NCI-H1930 (cell line): ENCODE measurements at places on chromosomes 2 and 18.

- DNase-seq = no peak
Observed at GRCh38 chr2:120472891-120473309, 127.0 kb downstream of the INHBB start.

DNA sequence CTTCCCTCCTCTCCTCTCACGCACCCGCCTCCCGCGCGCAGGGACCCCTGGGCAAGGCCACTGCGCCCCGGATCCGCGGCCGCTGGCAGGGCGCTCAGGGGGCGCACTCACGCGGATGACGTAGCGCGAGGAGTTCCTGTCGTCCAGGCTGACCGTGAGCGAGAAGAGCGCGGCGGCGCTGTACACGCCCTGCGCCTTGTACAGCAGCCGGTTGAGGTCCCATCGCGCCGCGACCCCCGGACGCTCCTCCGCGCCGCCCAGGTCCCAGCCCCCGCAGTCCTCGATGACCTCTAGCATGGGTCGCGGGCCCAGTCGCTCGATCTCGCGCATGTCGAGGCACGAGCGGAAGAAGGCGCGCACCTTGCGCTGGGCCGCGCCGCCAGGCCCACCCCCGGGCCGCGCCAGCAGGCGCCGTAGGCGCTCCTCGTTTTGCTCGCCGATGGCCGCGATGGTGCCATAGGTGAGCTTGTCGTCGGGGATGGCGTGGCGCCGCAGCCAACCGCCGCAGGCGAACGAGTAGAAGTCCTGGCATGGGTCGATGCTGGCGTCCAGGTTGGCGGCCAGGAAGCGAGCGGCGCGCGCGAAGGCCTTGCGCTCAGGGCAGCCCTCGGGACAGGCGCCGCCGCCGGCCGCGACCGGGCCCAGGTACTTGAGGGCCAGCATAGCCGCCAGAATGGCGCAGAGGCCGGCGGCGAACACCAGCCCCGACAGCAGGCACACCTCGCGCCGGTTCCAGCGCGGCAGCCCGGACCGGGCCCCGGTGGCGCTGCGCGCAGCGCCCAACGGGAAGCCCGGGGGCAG lies 1.7 kb downstream of the ECEL1 start:
- DNase-seq = no peak

DNA sequence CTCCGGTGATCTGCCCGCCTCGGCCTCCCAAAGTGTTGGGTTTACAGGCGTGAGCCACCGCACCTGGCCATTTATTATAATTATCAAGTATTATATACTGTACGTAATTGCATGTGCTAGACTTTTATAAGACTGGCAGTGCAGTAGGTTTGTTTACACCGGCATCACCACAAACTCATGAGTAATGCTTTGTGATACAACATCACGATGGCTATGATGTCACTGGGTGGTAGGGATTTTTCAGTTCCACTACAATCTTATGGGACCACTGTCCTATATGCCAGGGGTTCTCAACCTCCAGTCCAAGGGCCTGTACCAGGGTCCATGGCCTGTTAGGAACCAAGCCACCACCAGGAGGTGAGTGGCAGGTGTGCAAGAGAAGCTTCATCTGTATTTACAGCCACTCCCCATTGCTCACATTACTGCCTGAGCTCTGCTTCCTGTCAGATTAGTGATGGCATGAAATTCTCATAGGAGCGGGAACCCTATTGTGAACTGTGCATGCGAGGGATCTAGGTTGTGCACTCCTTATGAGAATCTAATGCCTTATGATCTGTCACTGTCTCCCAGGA lies 9.4 kb downstream of the SCYGR4 start:
- no peak for DNase-seq

DNA sequence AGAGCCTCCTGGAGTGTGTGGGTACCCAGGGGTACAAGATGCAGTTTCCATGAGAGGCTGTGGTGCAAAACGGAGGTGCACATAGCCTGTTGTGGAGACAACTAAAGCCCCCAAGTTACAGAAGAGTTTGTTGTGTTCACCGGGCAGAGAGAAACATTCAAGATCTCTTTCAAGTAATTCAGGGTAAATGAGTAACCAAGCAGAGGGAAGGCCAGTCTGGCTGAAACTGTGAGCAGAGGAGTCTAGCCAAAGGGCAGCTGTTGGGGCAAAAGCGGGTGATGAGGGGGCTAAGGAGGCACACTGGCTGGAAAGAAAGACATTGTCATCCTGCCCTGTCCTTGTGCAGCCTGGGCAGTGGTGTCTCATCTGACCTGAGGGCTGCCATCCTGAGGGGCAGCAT lies 52.0 kb downstream of the CXCR4 start:
- no peak for DNase-seq

DNA sequence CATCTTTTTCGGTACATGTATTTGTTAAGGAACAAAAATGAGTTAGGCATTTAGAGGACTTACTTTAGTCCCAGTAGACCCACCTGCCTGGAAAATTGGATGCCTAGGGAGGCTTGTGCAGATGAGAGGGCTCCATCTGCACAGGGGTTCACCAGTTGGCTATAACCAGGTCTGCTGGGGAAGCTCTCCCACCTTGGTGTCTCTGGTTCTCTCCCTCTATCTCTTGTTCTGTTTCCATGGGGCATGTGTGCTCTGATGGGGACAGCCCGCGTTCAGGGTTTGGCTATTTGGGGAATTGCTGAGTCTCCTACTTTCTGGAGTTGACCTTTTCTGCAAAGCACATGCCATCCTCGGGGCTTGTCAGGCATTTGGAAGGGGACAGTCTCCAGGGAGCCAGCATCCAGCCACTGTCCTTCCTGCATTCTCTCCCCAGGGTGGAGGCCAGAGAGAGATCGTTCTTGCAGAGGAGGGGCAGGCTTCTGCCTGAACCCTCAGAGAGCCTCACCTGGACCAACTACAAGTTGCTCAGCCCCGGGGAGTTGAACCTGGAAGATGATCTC lies 157.3 kb downstream of the KLHL29 start:
- DNase-seq = no peak

GRCh38 chr2:51718881-51719280 lies 686.9 kb upstream of the NRXN1 start:
- DNase-seq = no peak

DNA sequence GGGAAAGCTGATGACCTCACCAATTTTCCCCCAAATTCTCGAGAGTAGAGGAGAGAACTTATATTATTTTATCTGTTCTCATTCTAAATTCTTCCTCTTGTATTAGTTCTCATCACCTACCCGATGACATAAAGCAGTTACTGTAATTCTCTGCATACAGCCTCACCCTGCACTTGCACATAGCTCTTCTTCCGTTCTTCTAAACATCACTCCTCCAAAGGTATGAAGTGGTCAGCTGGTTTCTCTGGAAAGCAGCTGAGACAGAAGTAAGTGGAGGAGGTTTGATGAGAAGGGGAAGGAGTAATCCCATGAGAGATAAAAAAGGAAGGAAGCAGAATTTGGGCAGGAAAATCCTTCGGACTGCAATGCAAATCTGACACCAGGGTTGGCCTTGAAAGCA lies 39.0 kb downstream of the FBXO48 start:
- no peak for DNase-seq

GRCh38 chr2:180472133-180472532 lies 465.0 kb upstream of the CWC22 start:
- DNase-seq = no peak

GRCh38 chr2:23806201-23806600 lies 120.7 kb downstream of the ATAD2B start:
- no peak for DNase-seq

DNA sequence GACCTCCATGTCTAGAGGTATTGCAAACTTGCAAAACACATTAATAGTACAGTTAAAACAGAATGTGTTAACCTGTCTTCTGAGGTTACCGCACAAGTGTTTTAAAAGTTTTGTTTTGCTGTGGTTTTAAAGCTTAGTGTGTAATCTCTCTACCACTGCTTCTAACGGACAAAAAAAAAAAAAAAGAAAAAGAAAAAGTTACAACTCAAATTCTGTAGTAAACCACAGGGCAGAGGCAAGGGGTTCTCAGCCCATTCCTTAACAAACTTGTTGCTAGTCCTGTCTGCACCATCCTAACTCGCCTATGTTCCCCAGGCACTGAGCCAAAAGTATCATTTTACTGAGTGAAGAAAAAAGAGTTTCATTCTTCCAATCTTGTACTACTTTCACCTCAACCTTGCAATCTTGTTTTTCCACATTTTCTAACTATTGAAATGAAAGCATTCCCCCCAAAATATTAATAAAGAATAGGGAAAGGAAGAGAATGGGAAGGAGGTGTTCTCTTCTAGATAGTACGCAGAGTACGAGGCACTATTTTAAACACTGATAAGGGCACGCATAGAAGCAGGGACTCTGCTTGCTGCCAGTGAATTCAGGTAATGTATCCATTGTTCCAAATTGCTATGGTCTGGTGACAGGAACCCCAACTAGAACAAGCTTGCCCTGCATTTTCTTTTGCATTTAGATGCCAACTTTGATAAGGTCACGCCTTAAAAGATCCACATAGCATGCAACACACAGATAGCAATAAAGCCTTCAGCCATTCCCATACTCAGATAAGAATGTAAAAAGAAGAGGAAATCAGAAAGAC lies 47.1 kb downstream of the IKZF2 start:
- DNase-seq = no peak

DNA sequence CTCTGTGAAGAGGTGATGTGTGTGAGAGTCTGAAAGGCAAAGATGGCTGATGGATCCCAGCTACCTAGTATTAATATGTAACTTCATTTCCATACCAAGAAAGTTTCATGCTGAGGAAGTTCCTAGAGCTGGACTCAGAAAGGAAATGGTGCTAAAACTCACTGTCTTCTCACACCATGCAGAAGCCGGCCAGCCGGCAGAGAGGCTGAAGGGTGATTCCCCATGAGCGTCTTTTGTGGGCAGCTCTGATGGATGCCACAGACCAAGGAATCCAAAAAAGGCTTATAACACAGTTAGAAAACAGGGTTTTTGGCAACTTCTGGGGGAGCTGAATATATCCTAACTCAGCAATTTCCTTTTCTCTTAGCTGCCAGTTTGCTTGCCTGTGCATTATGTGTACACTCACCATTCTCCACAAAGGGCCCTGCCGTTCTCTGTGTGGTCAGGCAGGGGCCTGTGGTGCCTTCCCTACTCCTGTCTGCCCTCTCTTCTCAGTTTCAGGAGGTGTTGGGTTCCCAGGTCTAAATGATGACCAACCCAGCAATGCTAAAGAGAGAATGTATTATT lies 289.4 kb downstream of the MTX2 start:
- no peak for DNase-seq

GRCh38 chr2:66897691-66898150 lies 462.8 kb downstream of the MEIS1 start:
- no peak for DNase-seq

- no peak for DNase-seq
Observed at GRCh38 chr2:206462240-206462854, 19.0 kb downstream of the ADAM23 start.

DNA sequence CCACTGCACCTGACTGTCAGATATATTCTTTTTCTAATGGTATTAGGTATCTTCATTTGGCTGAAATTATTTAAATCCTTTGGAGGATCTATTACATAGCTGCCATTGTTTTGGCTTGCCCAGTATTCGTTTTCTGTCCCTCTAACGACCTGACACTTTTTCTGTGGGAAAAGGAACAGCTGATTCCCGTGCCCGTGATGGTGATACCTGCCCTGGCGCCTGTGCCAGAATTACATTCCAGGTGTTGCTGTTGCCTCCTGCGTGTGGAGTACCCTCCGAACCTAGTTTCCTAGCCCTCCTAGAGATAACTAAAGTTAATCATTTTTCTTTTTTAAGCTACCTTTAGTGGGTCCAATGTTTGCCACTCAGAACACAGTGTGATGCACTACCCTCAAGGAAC lies 14.0 kb downstream of the HOXD1 start:
- DNase-seq = no peak

GRCh38 chr2:224217233-224217961 lies 178.3 kb upstream of the SERPINE2 start:
- no peak for DNase-seq

DNA sequence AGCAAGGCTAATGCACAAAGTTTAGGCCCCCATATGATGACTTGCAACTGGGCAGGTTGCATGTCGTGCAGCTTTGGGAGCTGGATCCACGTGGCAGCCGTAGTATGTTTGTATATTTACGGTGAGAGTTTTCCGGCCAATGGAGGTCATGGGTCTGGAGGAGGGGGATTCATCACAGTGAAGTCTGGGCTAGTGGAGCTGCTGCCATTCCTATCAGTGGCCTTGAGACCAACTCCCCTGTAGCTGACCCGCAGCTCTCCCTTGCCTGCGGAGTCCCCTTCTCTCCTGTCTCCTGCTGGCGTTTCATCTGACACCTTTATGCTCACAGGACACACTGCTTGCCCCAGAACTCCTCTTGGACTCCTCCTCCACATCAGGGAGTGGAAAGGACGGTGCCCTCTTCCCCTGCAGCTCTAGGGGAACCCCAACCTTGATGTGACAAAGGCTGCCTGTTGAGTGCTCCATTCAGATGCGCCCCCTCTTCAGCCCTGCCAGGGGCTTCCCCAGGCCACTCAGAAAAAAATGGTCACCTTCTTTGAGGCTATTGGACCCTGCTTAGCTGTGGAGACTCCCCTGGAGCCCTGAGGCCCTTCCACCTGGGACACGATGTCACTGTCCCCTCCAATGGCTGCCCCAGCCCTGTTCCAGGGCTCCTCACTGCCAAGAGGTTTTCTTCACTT lies 121.7 kb downstream of the PXDN start:
- DNase-seq = no peak

- no peak for DNase-seq
Observed at GRCh38 chr2:65363879-65364666, 68.3 kb downstream of the SPRED2 start.
